A549 treated with CORT108297 at 1 μM for 4 hours (cell line): ENCODE measurements at places on chromosomes 7 and 10. TPM values are rescaled to one million over a fixed set of nuclear protein-coding genes. Genes with fewer than 3 reads are reported as not detected.

Gene VPS37D
- total RNA-seq: 2.4 to 6.4 TPM (median 4.7 TPM) in 5 replicates

Gene PLAU
- total RNA-seq: 109 to 124 TPM (median 120 TPM) in 5 replicates

Gene GPRIN2
- 26.2 to 47.1 TPM (median 37.6 TPM) in 5 replicates for total RNA-seq

Gene LLCFC1
- not detected in 5 replicates for total RNA-seq

Gene CEP55
- total RNA-seq: 55.6 to 80.3 TPM (median 65.6 TPM) in 5 replicates

Gene CDC14C
- total RNA-seq: not detected in 5 replicates

Gene SFRP5
- 1.2 to 2.8 TPM (median 2.4 TPM) in 5 replicates for total RNA-seq

Gene ZNF722
- total RNA-seq: not detected in 5 replicates

Gene PCLO
- total RNA-seq: 0.79 to 1.4 TPM (median 0.96 TPM) in 5 replicates

Gene ARHGEF5
- total RNA-seq: 1.8 to 2.2 TPM (median 2.0 TPM) in 5 replicates

Gene GSAP
- 2.6 to 3.2 TPM (median 2.8 TPM) in 5 replicates for total RNA-seq

Gene GPR26
- not detected in 5 replicates for total RNA-seq

Gene ZMYND11
- total RNA-seq: 31.9 to 46.7 TPM (median 41.6 TPM) in 5 replicates

Gene ABCB4
- total RNA-seq: not detected in 5 replicates

Gene C10orf62
- total RNA-seq: 0.10 TPM in 1 of 5 replicates, not detected in the others

Gene CTTNBP2
- 0.21 to 0.92 TPM (median 0.41 TPM) in 5 replicates for total RNA-seq

Gene OLAH
- 0.06 to 0.20 TPM (median 0.12 TPM) in 5 replicates for total RNA-seq

Gene CDCA7L
- 13.8 to 18.3 TPM (median 15.7 TPM) in 5 replicates for total RNA-seq

Gene ASB15
- total RNA-seq: not detected in 5 replicates

Gene TSPAN33
- total RNA-seq: 5.3 to 6.8 TPM (median 6.0 TPM) in 5 replicates

Gene KAZALD1
- total RNA-seq: 1.6 to 3.6 TPM (median 2.8 TPM) in 5 replicates

Gene NKX2-3
- 0.06 to 0.11 TPM in 2 of 5 replicates, not detected in the others for total RNA-seq

Gene SND1
- total RNA-seq: 104 to 109 TPM (median 107 TPM) in 5 replicates

Gene ZNF25
- 1.0 to 2.0 TPM (median 1.8 TPM) in 5 replicates for total RNA-seq

Gene ITIH5
- 0.06 to 0.16 TPM (median 0.08 TPM) in 5 replicates for total RNA-seq

Gene NUDT13
- 2.5 to 3.4 TPM (median 3.0 TPM) in 5 replicates for total RNA-seq

Gene PRSS2
- total RNA-seq: not detected in 5 replicates

Gene UNCX
- 0.03 to 0.22 TPM (median 0.06 TPM) in 4 of 5 replicates, not detected in the other for total RNA-seq

Gene URGCP
- total RNA-seq: 25.5 to 29.3 TPM (median 28.3 TPM) in 5 replicates

Gene SYNPO2L
- 0.01 to 0.03 TPM (median 0.03 TPM) in 3 of 5 replicates, not detected in the others for total RNA-seq

Gene TSPAN12
- total RNA-seq: 0.46 to 1.0 TPM (median 0.67 TPM) in 5 replicates
